ENCODE measurements at places on chromosomes 3 and 15. TPM values are rescaled to one million over a fixed set of nuclear protein-coding genes. Genes with fewer than 3 reads are reported as not detected.

AGBL1 gene
- not detected for total RNA-seq

PROK2 gene
- 0.33 TPM for total RNA-seq

CIB2 gene
- total RNA-seq: 2.3 TPM

DNA sequence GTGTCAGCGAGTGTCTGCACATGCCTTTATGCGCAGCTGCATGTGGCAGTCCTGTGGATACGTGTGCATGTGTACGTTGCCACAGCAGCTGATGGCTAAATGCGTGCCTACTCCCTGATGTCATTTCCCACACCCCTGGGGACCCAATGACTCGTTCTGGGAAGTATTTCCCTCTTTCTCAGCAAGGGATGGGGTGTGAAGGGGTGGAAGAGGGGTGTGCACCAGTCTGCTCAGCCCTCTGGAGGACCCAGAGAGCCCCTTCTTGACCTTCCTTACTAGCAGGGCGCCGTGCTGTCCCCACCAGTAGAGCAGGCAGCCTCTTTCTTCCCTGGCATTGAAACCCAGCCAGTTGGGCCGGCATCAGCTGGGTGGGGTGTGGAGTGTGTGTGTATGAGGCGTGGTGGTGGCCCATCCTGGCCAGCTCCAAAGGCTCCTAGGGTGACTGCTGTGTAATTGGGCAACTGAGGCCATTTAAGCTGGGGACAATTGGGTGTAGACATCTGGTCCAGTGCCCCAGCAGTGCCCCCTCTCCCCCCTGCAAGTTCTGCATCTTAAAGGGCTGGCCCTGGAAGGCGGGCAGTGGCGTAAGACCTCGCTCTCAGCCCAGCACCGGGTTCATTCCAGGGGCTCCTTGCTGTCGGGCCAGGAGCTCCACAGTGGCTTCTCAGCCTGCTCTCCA lies 19.2 kb downstream of the SNX33 start:
- H3K36me3 ChIP-seq: no peaks in the 10 kb centered on the region
- no peaks in the 10 kb centered on the region for H3K4me1 ChIP-seq
- DNase-seq: no peak
- H3K27ac ChIP-seq: no peak overlapping the region

GRCh38 chr15:92747047-92747446 lies 91.5 kb upstream of the FAM174B start:
- no peak overlapping the region for H3K27ac ChIP-seq
- H3K27me3 ChIP-seq: no peaks in the 10 kb centered on the region
- DNase-seq: no peak
- no peaks in the 10 kb centered on the region for H3K4me1 ChIP-seq
- no peak overlapping the region for H3K4me3 ChIP-seq

Measured in CD8-positive, alpha-beta memory T cell (primary cell).